Activated CD8-positive, alpha-beta memory T cell treated with anti-CD3 and anti-CD28 coated beads for 1 hour (primary cell): ENCODE measurements at places on chromosomes 7 and 10.

- no peak for DNase-seq
Measured at GRCh38 chr10:94546049-94546900, 687 bp downstream of the HELLS start.

GRCh38 chr7:36723951-36724664, at the start of gene AOAH:
TSS of gene AOAH (minus strand) at chr7:36724494. CDS start at chr7:36724148, 346 bp downstream.
- peak; percentile 56 for DNase-seq

- no peak for DNase-seq
Measured at GRCh38 chr7:37341033-37341630, 107.5 kb downstream of the ELMO1 start.

GRCh38 chr10:124423813-124424212, 5.1 kb upstream of the OAT start:
- no peak for DNase-seq

DNA sequence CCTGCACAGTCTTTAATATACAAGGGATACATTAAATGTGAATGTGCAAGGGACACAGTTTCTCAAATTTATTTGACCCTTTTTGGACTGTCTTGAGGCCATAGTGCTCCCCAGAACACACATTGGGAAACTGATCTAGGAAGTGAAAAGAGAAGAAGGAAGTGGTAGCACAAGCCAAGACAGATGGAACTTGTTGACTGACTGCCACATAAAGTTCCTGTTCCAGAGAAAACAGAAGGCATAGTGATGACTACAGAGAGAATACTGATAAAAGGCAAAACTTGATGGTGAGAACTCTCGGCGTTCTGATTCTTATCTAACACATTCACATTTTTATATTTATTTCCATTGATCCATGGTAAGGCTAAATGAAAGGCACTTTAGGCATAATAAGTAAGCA, 1216.4 kb downstream of the CNTNAP2 start:
- no peak for DNase-seq

- DNase-seq: peak; percentile 84
Measured at GRCh38 chr7:105013816-105014692, at the start of gene KMT2E. TSS of gene KMT2E (plus strand) at chr7:105014205. CDS start at chr7:105040953, 26,748 bp downstream.

DNA sequence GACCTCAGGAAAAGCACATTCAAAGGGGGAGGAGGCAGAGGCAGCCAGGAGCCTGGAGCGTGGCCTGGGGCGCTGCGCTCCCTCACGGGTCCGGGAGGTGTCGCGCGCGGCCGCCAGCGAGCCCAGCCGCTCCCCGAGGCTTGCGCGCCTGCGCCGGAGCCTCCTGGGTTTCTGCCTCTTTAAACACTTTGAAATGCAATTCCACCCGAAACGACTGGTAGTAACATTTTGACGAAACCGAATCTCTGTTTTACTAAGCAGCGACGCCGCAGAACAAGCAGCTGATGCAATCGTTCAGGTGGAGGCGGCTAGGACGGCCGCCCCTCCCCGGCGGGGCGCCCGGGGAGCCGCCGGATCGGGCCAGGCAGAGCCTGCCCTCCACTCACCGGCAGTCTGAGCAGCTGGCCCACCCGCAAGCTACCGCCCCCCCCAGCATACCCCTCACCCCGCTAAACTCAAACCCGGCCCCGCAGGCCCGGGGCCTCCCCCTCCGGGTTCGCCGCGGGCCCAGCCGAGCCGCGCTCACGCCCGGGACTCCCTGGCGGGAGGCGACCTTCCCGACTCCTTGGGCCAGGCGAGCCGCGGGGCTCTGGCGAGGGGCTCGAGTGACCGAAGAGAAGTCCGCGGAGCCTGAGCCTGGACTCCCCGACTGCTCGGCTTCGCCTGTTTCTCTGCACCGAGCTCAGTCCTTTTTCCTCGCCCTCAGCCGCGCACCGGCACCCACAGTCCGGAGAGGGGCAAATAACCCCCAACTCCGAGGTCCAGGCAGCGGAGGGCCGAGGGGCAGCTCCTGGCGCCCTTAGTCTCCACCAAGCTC, 3.2 kb downstream of the MKX start:
- DNase-seq: peak; percentile 62

GRCh38 chr7:121398246-121398645, 2.1 kb upstream of the FAM3C start:
- no peak for DNase-seq

DNA sequence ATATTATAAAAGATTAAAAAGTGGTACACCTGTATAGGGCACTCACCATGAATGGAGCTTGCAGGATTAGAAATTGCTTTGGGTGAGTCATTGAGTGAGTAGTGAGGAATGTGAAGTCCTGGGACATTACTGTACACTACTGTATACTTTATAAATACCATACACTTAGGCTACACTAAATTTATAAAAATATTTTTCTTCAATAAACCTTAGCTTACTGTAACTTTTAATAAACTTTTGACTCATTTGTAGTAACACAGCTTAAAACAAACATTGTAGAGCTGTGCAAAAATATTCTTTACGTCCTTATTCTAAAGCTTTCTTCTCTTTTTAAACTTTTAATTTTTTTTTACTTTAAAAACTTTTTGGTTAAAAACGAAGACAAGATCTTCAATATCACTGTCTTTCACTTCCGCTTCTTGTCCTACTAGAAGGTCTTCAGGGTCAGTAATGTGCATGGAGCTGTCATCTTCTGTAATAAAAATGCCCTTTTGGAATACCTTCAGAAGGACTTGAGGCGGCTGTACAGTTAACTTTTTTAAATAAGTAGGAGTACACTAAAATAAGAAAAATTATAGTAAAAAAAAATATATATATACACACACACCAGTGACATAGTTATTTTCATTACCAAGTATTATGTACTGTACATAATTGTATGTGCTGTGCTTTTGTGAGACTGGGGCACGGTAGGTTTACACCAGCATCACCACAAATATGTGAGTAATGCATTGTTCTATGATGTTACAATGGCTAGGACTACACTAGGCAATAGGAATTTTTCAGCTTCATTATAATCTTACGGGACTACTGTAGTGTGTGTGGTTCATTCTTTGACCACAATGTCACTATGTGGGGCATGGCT, 3.5 kb downstream of the STK31 start:
- DNase-seq: no peak

DNA sequence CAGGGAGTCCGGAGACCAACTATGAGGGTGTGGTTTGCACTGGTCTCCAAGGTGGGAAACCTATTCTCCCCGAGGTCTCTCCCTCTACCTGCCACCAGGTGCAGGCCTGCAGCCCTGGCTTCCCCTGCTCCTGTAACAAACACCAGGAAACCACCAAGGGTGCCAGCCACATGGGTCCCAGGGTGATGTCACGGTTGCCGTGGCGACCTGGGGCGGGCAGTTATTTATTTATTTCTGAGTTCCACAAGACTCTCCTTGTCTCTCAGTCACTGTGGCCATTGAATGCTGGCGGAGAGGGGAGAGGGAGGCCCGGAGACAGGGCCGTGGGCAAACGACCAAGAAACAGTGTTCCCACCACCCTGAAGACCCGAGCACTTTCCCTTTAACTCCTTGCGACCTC, 27.0 kb downstream of the MMD2 start:
- no peak for DNase-seq

GRCh38 chr7:47507522-47507921, 74.4 kb downstream of the TNS3 start:
- DNase-seq: no peak

DNA sequence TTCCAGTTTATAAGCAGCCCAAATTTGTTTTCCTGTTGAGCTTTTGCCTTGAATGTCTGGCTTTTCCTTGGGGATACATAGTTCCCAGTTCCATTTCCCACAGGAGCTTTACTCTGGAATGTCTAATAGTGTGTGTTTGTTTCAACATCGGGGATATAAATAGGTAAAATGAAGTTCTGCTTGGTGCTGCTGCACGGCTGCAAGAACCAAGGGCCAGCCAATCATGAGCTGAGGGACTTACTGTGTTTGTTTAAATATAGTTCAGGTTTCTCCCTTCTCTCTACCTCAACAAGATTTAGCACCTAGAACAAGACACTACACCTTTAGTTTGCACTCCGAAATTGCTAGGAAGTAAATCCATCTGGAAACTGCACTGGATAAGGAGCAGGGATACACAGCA, 43.9 kb downstream of the GRM8 start:
- DNase-seq: no peak

DNA sequence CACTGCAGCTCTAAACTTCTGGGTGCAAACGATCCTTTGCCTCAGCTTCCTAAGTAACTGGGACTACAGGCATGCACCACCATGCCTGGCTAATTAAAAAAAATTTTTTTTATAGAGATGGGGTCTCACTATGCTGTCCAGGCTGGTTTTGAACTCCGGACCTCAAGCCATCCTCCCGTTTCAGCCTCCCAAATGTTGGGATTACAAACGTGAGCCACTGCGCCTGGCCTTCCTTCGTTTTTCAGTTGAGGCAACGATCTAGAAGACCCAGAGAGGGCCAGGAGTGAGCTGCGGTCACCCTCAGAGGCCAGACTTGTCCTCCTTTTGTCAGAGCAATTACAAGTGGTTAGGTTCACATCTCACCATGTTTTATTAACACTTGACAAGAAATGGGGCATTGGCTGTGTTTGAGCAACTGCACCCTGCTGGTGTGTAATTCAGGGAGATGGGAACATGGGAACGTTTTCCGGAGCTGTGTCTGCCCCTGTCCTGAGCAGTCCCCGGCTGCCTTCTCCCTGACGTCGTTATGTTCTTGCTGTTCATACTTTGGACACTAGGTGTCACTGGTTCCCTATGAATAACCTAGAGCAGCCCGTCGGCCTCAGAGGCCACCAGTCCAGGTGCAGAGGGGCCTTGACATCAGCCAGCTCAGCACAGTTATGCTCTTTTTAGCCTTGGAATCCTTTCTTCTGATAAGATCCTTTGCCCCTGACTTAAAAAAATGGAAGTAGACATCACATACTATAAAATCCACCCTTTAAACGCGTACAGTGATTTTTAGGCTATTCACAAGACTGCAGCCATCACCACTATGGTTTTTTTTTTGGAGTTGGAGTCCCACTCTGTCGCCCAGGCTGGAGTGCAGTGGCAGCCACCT, 375.0 kb downstream of the TYW1 start:
- DNase-seq: peak; percentile 2

- DNase-seq: no peak
Measured at GRCh38 chr7:97020996-97021746, 3.5 kb downstream of the DLX5 start.

DNA sequence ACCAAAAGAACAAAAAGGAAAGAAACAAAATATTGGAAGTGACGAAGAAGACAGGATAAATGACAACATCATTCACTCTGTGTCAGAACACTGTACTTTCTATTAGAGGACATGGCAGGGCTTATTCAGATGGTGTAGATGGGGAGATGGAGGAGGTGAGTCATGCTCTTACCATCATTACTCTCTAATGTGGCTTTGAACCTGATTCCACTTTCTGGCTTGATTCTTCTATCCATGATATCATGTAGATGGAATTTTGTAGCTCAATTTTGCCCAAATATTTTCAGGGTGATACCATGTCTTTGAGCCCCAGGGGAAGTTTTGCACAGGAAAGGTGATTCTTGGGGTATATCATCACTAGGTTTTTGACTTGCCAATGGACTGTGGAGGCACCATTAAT, 91.7 kb downstream of the CFAP58 start:
- no peak for DNase-seq

DNA sequence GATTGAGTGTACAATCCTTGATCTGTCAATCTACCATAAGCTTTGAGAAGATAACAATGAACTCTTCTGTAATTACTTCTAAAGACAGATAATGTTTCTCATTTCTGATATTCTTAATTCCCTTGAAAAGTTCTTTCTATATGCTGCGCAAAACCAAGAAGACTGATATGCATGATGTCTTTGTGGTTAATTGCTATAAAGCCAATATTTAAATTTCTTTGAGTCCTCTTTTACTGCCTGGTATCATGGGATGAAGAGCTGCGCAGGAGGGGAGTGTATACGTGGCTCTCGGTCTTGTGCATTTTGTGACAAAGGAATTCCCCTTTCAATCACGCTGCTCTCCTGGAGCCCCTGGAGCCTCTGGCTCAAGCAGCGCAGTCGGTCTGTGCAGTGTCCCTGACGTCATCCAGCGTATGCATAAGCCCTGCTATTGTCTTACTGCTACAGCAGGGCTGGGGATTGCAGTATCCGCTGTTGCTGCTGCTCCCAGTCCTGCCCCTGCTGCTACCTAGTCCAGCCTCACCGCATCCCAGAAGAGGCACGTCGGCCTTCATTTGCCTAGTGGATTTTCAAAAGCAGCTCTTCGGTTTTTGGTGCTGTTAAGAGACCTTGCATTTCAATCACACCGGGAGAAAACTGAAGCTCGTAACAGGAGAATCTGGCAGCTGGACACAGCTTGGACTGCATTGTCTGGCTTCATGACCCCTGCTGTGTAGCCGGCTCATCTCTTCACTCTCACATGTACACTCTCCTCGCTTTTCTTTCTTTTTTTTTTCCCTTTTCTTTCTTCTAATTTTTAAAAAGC, 66.7 kb downstream of the ST7 start:
- no peak for DNase-seq

GRCh38 chr7:53476566-53476965, 441.1 kb downstream of the POM121L12 start:
- DNase-seq: no peak

- DNase-seq: no peak
Measured at GRCh38 chr10:71501402-71501801, 104.7 kb downstream of the CDH23 start.

DNA sequence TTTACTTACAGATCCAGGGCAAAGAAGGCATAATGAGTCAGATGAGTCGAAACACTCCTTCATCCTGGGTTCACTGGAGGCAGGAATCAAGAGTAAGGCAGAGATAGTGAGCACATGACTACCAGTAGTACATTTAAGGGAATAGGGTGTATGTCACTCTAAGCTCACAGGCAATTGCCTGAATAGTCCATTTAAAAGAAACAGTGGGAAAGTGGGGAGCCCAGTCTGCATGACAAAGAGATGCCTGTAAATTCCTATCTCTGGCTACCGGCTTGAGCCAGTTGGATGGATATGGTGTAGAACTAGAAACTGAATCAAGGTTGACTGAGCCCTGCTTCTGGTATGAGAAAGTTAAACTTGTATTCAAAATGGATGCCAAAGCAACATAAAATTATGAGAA, 861.5 kb upstream of the ZWINT start:
- DNase-seq: no peak

- no peak for DNase-seq
Measured at GRCh38 chr10:11150879-11151415, 133.3 kb downstream of the CELF2 start.

DNA sequence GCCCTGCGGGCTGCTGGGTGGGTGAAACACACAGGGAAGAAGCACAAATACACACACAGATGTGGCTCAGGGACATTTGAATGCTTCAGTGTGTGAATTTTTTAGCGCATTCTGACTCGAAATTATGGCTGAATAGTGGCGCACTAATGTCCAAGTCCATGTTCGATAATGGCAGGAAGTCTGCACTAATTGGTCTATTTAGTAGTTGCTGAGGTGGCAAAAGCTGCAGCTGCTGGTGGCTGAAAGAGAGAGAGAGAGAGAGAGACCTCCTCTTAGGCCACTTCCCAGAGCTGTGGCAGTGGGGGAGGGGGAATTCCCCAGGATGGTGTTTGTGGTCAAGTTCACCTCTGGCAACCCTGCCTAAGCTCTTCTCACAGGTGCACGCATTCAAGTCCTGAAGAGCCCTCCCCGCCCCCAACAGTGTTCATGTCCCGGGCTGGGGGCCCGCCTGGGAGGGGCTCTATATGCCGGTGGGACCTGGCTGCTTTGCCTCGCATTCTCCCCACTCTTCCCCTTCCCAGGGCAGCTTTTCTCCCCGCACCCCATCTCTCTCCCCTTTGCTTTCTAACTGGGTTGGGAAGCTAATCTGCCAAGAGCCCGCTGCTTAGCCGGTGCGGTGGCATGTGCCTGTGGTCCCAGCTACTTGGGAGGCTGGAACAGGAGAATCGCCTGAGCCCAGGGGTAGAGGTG, 6.0 kb upstream of the MNX1 start:
- DNase-seq: no peak
